Nephron progenitor cell (in vitro differentiated cells): ENCODE measurements at places on chromosomes 13 and 19.
A peak's percentile ranks its signal among the peaks of the same experiment; 100 is the strongest.

- no peak for DNase-seq
Measured at GRCh38 chr19:49651029-49651819, 9.2 kb downstream of the SCAF1 start.

DNA sequence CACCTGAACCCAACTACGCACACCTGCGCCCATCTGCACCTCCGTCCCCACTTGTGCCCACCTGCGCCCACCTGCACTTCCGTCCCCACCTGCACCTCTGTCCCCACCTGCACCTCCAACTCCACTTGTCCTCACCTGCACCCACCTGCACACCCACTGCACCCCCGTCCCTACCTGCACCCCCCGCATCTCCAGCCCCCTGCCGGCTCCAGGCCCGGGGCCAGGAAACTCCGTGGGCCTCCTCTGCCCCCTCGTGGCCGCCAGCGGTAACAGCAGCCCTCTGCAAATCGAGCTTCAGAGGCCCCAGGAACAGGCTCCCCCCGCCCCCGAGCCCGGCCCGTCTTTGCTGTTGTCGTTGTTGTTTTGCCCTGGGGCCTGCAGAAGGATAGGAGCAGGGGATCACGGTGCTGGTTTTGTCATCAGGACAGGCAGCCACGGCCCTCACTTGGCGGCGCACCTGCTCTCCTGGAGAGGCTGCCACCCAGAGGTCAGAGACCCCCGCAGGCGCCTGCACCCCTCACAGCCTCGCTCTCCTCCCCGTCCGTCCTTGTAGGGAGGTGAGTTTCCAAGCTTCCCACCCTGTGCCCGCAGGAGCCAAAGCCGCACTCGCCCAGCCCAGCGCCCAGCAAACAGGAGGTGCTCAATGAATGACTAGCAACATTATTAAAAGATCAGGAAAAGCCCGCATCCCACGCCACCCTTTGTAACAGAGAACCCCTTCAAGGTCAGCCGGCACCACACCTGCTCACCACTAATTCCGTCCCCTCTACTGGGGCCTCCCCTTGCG lies 65.4 kb downstream of the GNG7 start:
- DNase-seq: peak; percentile 83

GRCh38 chr19:10142701-10143375 lies 23.1 kb upstream of the EIF3G start:
- DNase-seq: no peak

- DNase-seq: no peak
Measured at GRCh38 chr13:87982400-87982799, 311.2 kb downstream of the SLITRK5 start.

GRCh38 chr13:110600261-110600819 lies 15.0 kb upstream of the NAXD start:
- no peak for DNase-seq
